Left forelimb (tissue), 1 donor: ENCODE measurements at places on chromosomes 12 and 14.

DNA sequence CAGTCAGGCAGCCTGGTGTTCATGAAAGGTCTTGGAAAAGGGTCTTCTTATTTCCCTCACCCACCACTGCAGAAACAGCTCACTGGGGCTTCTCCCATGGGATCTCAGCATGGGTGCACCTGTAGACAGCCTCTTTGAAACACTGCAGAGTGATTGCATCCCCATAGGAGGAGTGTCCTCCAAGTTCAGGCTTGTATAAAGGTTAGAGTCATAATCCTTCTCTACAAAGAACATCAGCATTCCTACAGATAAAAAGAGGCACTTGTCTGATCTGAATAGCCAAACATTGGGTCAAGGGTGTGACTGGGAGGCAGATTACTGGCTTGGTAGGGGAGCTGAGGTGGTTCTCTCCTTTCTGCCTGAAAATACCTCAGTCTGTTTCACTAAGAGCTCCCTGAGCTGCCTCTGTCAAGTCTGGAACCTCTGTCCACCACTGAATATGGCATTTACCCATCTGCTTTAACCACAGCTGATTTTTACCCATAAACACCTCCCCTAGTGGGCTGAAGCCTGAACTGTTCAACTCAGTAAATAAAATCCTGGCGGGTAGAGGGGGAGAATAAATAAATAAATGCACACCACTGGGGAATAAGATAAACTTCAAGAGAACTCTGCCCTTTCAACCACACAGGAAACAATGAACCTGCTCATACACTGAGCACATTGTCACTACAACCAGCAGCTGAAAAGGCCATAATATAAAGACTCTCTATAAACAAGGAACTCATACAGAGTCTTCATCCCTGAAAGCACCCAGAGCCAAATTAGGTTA lies 120.7 kb upstream of the SCAF11 start:
- DNase-seq: no peak

DNA sequence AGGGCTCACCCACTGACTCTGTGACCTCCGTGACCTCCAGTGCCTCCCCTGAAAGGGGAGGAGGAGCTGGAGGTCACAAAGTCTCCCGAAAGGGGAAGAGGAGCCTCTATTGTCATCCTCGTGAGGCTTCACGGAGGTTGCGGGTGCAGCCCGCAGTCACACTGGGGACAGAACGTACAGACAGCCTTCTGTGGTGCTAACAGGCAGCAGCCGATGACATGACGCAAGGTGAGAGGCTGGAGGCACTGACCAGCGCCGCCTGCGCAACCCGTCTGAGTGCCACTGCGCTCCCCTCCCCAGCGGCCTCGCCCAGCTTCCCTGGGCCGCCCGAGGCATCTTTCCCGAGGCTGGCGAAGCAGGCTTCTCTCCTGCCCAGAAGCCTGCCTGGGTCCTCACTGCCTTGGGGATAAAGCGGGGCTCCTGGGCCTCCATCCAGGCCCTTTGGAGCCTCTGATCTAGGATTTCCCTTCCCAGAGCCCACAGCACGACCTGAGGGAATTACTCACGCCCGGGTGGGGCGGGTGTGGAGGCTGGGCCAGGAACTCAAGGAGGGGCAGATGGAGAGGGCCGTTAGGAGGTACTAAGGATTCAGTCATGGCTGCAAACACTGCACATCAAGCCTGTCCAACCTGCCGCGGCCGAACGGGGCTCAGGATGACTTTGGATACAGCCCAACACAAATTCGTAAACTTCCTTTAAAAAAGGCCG lies 12.3 kb upstream of the LBHD2 start:
- DNase-seq: no peak

- DNase-seq: no peak
Observed at GRCh38 chr12:92733661-92734060, 30.9 kb downstream of the PLEKHG7 start.

- no peak for DNase-seq
Observed at GRCh38 chr14:73752297-73752992, 38.3 kb upstream of the PNMA1 start.

DNA sequence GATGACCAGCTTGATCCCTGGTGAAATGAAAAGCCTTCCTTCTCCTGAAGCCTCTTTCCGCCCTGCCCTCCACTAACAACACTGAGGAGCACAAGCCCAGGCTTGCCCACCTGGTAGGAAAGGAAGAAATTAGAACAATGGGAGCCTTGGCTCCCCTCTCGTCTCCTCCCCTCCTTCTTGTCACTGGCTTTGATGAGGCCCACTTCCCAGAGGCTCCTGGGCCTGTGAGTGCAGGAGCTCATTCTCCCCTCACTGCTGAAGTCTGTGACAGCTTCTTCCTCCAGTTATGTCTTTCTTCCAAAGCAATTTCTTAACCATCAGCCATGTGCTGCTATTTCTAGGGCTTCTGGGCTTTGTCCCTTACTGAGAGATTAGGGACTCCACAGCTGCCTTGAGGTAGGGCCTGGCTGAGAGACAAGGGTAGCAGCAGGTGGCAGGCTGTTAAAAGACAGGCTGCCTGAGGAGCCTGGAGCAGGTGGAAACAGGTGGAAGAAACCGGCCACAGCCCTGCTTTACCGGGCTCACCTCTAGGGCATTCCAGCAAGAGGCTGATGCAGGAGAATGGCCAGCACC lies 53.6 kb upstream of the SRSF5 start:
- DNase-seq: no peak

DNA sequence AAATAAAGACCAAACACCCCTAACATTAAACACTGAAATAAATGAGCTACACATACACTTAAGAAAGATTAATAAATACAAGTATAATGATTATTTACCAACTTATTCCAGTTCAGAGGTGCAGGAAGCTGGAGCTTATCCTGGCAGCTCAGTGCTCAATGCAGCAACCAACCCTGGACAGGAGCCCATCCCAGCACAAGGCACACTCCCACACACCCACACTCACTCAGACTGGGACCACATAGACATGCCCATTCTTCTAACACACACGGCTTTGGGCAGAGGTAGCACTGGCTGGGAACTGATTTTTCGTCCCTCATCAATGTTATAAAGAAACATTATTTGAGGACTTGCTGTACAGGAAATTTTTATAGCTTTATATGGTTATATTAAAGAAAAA lies 797.4 kb downstream of the RPS29 start:
- DNase-seq: no peak

DNA sequence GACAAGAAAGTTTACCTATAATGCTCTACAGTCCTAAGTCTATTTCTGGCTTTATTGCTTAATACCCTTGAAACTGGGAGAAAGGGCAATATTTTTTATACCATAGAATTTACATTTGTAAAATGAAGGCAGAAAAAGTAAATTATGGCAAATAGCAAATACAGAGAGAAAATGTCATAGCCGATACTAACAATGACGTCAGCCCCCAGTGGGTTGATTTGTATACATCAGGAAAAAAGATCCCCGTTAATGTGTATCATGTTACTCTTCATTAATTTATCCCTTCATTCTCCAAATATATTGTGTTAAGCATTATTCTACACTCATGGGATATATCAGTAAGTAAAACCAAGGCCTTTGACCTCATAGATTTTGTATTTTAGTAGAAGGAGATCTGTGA lies 445.1 kb upstream of the SYT1 start:
- DNase-seq: no peak

DNA sequence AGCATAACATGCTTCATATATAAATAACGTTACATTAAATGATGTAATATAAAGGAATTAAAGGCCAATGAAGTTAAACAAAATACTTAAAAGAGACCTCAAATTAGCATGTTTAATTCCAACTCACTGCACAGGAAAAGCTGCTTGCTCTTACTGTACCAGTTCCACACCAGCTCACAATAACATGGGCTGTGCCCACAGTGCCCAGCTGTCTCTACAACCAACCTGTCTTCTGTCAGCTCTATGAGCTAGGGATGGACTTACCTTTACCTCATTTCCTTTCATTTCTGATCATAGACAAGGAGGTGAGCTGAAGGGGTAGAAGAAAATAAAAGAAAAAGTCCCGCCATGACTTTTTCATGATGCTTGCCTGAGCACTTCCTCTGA lies 64.8 kb downstream of the NKX2-1 start:
- no peak for DNase-seq

- peak; percentile 83 for DNase-seq
Observed at GRCh38 chr12:48795550-48796455, 6.9 kb upstream of the ADCY6 start.

DNA sequence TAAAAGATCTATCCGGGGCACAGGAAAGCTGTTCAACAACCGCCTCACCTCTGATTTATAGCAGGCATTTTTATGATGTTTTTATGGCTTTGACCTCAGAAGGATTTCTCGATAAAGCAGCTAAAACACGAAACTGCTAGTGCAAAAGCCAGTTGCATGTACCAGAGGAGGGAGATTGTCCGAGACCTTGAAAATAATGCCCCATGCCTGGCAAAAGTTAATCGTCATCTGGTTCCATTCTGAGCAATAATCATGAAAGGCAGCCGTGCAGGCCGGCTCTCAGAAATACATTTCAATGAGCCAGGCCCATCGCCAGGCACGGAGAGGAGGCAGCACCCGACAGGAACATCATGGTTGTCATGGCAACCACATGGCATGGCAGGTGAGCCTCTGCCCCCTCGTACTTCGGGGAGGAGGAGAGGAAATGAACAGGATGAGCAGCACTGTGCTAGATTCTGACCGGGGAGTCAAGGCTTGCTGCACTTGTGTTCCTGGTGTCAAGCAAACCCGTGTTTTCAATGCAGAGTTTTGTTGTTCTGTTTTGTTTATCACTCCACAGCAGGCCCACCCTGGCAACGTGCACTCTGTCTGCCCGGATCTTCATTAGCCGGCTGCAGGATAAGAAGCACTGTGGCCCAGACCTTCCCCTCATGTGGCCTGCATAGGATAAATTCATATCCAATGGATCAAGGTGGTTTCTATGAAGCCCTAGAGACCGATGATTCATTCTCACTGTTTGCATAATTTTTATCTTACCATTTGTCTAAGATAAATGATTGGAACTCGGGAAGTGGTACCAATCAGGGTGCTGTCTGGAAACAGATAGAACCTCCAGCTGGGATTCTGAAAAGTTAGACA lies 160.2 kb downstream of the RIMBP2 start:
- no peak for DNase-seq

DNA sequence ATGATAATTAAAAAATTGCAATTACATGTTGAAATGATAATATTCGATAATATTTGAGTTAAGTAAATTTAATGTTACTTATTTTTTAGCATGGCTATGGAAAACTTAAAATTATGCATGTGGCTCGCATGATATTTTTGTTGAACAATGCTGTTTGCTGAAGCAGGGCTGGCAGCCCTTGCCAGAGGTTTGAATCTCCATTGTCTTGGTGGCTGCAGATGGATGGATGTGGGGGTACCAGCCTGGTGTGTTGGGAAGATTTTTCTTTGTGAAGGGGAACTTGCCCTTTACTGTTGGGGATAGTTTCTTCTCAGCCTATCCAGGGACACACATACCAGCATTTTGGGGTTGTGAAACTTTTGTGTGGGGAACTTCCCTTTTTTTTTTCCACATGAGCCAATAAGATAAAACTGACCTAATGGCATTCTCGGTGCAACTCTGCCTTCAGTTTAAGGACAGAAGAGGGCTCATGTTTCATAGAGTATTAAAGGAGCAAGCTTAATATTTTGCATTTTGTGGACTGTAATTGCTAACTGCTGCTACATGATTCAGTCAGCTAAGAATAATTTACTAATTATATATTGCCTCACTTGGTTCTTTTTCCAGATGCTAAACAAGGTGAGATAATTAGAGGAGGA lies 8.8 kb downstream of the RASSF3 start:
- no peak for DNase-seq

DNA sequence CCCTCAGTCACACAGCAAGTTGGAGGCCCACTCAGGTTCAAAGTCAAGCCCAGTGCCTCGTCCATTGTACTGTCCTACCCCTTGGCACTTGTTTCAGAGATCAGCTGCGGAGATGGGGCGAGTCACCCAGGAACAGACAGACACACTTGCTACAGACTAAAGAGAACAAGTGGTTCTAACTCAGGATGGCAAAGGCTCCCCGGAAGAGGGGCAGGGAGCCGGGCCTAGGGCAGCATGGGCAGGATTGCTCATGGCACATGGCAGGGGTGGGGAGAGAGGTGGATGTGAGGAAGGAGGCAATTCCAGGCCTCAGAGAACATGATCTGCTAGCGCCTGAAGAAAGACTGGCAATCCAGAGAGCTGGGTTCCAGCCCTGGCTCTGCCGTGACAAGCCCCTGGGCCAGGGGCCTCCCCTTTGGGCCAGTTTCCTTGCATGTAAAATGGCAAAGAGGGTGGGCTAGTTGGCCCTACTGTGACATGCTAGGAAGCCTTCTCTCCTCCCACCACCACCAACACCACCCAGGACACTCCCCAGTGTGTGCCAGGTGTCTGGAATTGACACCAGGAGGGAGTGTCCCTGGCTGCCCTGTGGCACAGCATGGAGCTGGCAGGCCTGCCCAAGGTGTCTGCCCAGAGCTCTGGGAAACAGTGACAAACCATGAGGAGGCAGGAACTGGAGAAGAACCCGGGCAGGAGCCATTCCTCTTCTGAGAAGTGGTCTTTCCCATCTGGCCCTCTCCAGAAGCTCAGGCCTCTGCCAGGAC lies 24.0 kb upstream of the IRF2BPL start:
- no peak for DNase-seq

GRCh38 chr12:113894697-113895096 lies 71.4 kb downstream of the RBM19 start:
- no peak for DNase-seq

- DNase-seq: no peak
Observed at GRCh38 chr12:31589598-31589903, 1.4 kb downstream of the DENND5B start.

- DNase-seq: no peak
Observed at GRCh38 chr12:67957383-67957782, 31.9 kb upstream of the IFNG-AS1 start.

- DNase-seq: no peak
Observed at GRCh38 chr12:46981622-46982021, 97.8 kb upstream of the PCED1B start.

DNA sequence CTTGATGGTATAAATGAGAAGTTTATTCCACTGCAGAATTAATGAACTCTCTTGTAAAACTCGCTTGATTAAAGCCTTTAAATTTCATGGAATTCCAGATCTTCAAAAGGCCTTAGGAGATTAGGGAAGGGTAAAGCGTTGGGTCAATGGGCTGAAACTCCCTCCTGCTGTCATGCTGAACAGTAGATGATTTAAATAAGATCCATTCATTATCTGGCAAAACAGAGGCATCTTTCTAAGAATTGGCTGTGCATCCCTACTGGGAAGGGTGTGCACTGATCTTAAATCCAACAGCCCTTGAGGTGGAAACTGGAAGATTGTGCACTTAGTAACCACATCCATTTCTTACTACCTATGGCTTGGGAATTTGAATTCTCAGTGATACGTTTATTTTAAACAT lies 56.0 kb downstream of the PLCZ1 start:
- no peak for DNase-seq

DNA sequence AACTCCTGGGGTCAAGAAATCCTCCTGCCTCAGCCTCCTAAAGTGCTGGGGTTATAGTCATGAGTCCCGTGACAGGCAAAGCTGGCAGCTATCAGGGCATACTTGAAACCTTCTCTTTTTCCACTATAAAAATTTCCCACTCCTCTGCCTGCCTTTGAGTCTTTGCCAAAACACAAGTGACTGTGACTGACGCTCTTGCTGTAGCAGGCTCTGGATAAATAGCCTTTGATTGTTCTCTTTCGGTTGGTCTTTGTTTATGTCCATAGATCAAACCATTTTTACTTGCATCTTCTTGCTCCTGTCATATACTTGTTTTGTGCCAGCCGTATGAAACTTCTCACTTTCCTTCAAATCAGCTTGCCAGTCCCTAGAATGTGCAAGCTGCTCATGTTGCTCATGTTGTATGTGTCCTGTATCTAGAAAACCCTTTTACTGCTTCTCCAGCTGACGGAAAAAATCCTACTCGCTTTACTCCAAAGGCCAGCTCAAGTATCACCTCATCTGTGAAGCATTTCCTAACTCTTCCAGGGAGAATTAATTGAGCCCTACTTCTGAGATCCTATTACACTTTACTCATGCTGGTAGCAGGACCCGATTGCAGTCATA lies 73.1 kb downstream of the RESF1 start:
- no peak for DNase-seq
